ENCODE measurements at places on chromosomes 5 and 9.

DNA sequence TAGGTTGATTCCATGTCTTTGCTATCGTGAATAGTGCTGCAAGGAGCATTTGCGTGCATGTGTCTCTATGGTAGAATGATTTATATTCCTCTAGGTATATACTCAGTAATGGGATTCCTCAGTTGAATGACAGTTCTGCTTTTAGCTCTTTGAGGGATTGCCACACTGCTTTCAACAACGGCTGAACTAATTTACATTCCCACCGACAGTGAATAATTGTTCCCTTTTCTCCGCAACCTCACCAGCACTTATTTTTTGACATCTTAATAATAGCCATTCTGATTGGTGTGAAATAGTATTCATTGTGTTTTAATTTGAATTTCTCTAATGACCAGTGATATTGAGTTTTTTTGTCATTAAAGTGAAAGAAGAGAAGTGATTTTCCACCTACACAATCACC lies 18.5 kb downstream of the IFNA5 start:
- DNase-seq = no peak

DNA sequence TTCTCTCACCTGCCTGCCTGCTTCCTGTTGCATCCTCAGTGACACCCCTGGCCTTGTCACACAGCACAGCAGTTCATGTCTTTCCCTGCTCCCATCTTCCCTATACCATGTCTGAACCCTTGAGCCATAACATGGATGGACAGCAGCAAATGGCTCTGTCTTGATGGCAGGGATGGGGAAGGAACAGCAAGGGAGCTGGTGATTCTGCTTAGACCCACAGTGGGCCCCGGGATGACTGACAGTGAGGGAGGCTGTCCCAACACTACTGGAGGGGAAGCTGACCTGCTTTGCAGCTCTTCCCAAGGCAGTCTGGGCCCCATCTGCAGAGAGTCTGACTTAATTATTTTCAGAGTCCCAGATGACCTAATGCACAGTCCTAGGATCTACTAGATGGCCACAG lies 48.2 kb downstream of the MARCHF3 start:
- DNase-seq = no peak

- peak; percentile 22 for DNase-seq
Observed at GRCh38 chr9:26296910-26297572, 595.6 kb downstream of the CAAP1 start.

DNA sequence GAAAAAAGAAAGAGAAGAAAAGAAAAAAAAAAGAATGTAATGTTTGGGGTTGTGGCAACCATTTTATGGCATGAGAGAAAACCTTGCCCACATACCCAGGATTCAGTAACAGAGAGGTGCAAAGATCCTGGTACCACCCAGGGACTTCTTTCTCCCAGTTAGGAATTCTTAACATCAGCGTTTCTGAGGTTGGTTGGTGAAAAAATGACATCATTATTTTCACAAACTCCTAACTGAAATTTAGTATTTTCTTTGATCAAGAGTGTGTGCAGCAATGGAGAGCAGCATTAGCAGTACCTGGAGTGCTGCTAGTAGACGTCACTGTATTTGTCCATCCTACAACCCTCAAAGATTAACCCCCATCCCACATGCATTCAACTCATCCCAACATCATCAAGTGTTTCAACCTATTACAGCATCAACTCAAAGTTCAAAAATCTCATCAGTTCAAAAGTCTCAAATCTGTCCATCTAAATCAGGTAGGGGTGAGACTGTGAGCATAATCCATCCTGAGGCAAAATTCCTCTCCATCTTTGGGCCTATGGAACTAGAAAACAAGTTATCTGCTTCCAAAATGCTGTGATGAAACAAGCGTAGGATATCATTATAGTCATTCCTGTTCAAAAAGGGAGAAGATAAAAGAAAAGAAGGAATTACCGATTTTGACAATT lies 60.1 kb upstream of the MSX2 start:
- no peak for DNase-seq

DNA sequence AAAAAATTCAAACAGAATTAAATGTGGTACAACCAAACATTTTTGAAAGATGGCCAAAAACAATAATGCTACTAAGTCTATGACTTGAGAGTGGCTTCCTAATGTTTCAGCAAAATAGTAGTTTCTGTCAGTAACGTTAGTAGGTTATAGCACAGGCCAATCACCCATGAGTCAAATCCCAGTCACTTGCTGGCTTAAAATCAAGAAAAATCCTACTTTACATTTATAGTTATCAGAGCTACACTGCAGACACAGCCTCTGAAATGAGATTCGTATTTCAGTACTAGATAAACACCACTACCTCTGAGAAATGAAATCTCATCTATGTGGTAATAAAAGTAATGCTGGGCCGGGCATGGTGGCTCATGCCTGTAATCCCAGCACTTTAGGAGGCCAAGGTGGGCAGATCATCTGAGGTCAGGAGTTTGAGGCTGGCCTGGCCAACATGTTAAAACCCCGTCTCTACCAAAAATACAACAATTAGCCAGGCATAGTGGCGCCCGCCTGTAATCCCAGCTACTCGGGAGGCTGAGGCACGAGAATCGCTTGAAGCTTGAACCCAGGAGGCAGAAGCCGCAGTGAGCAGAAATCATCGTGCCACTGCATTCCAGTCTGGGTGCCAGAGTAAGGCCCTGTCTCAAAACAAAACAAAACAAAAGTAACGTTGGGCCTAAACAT lies 6.1 kb downstream of the ZDHHC21 start:
- peak; percentile 92 for DNase-seq
